NB4 (cell line): ENCODE measurements at places on chromosomes 5 and 9.

GRCh38 chr5:1913578-1913977 is 30.9 kb upstream of the IRX4 start:
- no peak for DNase-seq

DNA sequence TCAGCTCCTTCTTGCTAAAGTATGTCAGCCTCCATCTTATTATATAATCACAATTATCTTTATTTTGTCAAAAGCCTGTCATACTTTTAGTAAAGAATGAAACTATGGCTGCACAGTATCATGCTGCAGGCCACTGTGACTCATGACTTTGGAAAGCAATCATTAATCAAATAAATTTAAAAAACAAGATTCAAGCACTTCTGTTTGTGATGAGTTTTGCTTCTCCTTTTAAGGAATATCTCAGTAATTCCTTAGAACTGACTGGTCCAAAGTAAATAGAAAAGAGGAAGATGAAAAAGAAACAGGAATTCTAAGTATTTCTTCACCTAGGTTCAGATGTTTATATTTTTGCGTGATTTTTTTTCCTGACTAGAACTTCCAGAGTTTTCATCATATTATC is 83.1 kb downstream of the EDIL3 start:
- no peak for DNase-seq

- DNase-seq, result no peak
Observed at GRCh38 chr5:58114324-58114723, 345.6 kb downstream of the PLK2 start.

DNA sequence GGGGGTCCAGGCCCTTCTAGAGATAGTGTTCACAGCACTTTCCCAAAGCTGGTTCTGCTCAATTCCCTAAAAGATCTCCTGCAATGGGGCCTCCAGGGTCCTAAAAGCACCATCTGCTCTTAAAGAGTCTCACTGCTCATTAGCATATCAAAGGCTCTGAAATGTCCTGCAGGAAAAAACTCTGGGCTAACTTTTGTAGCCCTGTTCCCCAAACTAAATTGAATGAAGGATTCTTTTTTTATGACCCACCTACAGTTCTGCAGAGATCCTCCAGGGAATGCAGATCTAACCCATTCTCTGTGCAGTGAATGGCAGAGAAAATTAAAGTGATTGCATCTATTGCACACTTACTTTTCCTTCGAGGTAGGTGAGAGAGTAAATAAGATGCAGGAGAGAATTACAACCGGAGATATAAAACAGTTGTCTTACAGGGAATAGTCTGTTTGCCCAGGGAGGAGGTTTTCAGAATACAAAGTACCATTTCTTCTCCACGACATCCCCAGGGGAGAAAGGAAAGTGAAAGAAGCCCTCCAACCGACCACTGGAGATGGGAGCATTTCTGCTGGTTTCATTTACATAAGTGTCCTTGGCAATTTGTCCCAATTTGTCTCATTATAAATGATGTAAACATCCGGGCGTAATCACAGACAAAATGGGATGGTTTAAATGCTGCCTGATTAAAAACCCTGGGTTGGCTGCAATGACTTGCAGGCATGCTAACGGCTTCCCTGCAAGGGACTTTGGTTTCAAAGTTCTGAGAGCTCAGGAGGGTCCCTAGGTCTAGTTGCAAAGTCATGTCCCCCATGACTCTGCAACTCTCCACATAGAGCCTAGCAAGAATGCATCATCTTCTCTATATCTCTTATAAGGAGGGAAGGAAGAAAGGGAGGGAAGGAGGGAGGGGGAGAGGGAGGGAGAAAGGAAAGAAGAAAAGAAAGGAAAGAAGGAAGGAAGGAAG is 114.0 kb downstream of the KCNIP1 start:
- DNase-seq, result no peak

GRCh38 chr5:132446621-132447020 is 44.0 kb downstream of the IRF1 start:
- DNase-seq, result no peak

DNA sequence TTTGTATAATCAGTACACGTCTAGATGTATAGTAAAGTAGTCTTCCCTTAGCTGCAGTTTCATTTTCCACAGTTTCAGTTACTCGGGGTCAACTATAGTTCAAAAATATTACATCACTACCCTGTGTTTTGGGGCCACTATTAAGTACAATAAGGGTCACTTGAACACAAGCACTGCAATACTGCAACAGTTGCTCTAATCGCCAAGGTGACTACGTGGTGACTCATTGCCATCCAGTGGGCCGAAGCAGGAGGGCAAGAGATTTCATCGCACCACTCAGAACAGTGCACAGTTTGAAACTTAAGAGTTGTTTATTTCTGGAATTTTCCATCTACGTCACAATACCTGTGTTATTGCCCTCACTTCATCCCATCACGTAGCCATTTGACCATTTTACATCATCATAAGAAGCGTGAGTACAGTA is at the start of gene ARL14EPL:
TSS of gene ARL14EPL (plus strand) at position 379 of the 424 bp plus-strand sequence. CDS start 18,994 bp downstream, outside the sequence.
- peak; percentile 90 for DNase-seq

- DNase-seq, result no peak
Observed at GRCh38 chr9:127667127-127667844, 39.5 kb upstream of the CFAP157 start.

GRCh38 chr5:151483647-151484046 is 36.2 kb downstream of the SLC36A1 start:
- DNase-seq, result peak; percentile 91

GRCh38 chr5:158951436-158952247 is 148.1 kb downstream of the EBF1 start:
- no peak for DNase-seq

DNA sequence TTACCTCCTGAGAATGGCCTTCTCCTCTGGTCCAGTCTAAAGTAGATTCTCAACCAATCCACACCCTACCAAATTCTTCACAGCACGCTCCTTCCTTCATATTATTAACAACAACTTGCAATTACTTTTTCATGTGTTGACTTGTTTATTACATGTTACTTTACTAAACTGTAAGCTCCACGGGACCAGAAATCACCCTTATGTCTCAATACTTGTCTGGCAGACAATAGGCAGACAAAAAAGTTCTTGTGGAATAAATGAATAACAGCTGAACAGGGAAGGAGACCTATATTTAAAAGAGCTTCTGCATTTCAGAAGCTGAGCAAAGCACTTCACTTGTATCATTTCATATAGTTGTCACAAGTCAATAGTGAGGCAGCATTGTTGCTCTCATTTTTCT is 5.7 kb upstream of the WWC1 start:
- DNase-seq, result no peak

DNA sequence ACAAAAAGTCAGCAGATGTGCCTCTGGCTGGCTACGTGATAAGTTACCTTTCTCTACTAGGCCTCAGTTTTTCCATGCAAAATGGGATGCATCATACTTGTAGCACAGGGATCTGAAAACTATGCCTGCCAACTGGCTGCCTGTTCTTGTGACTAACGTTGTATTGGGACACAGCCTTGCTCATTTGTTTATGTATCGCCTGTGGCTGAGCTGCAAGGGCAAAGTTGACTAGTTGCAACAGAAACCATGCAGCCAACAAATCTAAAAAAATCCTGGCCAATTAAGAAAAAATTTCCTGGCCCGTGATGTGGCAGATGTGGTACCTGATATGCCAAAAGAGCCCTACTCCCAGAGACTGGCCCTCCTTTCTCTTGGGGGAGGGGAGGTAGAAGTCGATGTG is 131.3 kb downstream of the SEC61B start:
- DNase-seq, result no peak

GRCh38 chr5:142952229-142952628 is 182.1 kb downstream of the ARHGAP26 start:
- DNase-seq, result no peak

DNA sequence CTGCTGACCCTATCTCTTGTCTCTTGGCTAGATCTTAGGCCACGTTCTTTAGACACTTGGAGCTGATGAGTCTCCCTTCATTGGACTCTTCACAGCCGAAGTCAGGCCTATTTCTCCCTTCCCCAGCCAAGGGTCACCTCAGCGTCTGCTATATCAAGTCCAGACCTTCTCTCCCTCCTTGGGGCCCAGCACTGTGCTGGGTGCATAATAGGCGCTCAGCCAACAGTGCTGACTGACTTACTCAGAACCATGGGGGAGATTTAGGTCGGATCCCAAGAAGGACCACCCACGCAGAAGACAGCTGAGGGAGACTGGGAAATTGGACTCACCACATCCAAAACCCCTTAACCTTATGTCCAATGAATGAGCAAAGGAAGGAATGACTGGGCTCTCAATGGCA is 5.6 kb upstream of the AMBP start:
- DNase-seq, result no peak

DNA sequence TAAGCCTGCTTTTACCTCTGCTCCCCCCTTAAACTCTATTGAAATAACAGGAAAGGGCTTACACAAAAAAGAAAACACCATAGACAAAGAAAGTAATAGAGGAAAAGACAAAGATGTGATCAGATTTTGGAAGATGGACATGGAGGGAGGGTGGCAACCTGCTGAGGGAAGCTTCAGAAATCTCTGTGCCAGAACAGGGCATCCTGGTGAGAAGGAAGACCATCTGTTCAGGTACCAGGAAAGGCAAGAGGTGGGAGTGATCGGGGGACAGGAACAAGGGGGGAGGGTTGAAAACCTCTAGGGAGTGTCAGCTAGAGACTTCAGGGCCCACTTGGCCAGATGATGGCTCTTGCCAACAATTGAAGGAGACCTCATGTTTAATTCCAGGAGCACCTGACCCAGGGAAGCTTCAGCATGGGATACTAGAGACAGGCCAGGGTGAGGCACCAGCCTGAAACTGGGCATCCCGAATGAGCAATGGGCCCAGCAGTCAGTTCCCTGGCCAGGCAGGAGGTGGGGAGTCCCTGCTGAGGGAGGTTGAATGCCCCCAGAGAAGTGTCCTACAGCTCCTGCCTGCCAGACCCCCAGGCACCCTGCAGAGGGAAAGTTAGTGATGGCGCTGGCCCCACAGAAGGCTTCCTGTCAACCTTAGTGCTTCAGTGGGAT is 8.2 kb downstream of the SQSTM1 start:
- no peak for DNase-seq

DNA sequence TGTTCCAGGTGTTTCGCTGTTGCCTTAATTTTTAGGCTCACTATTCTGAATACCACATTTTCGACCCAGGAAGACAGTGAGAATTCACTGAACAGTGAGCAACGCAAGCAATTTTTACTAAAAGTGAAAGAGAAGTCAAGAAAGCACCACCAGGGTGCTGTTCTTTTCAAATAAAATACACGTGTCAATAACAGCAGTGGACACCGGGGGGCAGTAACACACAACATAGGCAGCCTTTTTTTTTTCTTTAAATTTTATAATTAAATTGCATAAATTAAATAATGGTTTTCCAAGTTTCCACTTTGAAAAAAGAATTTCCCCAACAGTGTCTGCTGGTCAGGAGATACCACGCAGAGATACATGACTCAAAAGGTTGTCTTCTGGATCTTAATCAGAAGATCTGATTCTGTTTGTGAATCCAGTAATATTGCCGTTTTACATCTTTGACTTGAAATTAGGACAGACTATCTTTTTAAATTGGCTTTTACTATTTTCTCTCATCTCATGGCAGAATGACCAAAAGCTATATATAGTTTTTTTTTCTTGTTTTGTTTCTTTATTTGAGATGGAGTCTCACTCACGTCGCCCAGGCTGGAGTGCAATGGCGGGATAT is 47.1 kb upstream of the SH3GL2 start:
- DNase-seq, result peak; percentile 68

- no peak for DNase-seq
Observed at GRCh38 chr5:34707451-34708107, 51.5 kb downstream of the RAI14 start.

DNA sequence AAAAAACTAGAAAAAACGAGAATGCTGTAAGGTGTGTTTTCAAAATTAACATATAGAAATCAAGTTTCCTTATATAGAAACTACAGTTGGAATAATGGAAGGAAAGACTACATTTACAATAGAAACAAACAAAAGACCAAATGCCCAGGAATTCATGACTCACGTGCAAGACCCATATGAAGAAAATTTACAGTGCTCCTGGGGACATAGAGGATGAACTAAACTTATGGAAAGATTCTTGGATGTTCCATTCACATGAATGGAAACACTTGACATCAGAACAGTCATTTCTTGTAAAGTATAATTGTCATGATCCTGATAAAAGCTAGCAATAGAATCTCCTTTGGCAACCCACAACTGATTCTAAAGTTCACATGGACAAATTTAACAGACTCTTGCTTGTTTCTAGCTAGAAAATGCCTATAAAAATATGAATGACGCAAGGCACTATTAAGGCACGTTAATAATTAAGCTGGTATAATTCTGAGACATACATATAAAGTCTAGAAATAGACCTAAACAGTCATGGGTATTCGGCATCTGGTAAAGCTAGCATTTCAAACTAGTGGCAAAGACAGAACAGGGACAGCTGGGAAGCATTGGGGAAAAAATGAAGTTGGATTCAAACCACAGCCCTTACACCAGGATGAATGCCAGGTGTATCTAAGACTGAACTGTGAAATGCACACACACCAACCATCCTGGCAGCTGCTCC is 5.1 kb upstream of the ZFP62 start:
- no peak for DNase-seq

DNA sequence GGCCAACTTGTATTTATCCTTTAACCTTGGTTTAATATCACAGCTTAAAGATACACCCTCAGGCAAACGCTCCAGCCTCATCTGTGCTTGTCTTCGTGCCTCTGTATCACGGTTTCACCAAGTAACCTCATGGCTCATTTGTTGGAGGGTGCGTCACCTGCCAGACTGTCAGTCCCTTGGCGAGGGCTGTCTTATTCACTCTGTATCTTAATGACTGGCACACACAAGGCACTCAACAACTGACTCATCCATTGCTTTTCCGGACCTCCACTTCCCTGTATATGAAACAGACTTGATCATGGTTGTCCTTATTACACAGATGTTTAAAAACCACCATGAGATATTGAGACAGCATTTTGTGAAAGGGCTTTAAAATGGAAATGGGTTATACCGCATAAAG is 28.0 kb downstream of the LCP2 start:
- DNase-seq, result peak; percentile 35

- DNase-seq, result no peak
Observed at GRCh38 chr9:116372081-116372673, 218.6 kb downstream of the PAPPA start.

DNA sequence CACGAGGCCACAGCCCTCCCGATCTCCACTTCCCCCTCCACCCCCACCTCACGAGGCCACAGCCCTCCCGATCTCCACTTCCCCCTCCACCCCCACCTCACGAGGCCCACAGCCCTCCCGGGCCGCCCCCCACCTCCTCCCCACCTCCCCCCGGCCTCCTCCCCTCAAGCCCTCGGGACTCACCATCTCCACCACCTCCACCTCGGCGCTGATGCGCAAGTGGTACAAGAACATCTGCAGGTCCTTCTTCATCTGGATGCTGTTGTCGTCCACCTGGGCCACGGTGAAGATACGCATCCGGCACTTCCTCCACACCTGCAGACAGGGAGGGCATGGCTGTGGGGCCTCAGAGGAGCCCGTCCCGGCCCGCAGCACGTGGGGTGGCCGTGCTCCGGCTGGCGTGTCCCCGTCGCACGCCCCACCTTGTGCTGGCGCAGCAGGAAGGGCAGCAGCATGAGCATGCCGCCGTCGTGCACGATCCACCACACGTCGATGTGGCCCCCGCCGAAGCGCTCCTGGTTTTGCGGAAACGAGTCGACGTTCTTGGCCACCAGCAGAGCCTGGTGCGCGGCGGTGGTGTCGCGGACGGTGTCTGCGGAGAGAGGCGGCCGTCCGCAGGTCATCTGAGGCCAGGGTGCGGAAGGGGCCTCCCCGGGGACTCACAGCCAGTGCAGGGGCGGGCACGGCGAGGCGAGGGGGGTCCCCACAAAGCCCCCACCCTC is 48.0 kb downstream of the SLC12A7 start:
- no peak for DNase-seq
